Caco-2 (cell line): ENCODE measurements at places on chromosomes 5 and 9. TPM values are rescaled to one million over a fixed set of nuclear protein-coding genes. Genes with fewer than 3 reads are reported as not detected.

The PCDHGB4 gene
- 0.12 and 0.14 TPM in 2 replicates for total RNA-seq

The ARID3C gene
- not detected in 2 replicates for total RNA-seq

The LRRC19 gene
- total RNA-seq = not detected in 2 replicates

The ADAMTS6 gene
- total RNA-seq = 0.23 and 0.67 TPM in 2 replicates

The PCDHGA2 gene
- 0.20 and 0.23 TPM in 2 replicates for total RNA-seq

The GFI1B gene
- total RNA-seq = 0.79 and 1.3 TPM in 2 replicates

The TMEFF1 gene
- total RNA-seq = 2.7 and 4.2 TPM in 2 replicates

The OGN gene
- total RNA-seq = not detected in 2 replicates

The OR1J2 gene
- total RNA-seq = not detected in 2 replicates

The NR2F1-AS1 gene
- 0.32 TPM in 1 of 2 replicates, not detected in the other for total RNA-seq

The SHROOM1 gene
- 15.9 and 17.4 TPM in 2 replicates for total RNA-seq

The TTF1 gene
- total RNA-seq = 11.4 and 12.9 TPM in 2 replicates

The ALDH7A1 gene
- 192 and 204 TPM in 2 replicates for total RNA-seq

The FCN1 gene
- not detected in 2 replicates for total RNA-seq

The SYK gene
- total RNA-seq = 4.6 and 5.3 TPM in 2 replicates

The TIMD4 gene
- 1.7 and 2.0 TPM in 2 replicates for total RNA-seq

The PDLIM4 gene
- not detected in 2 replicates for total RNA-seq

The MSANTD3 gene
- 25.9 and 27.7 TPM in 2 replicates for total RNA-seq

The GABRA1 gene
- total RNA-seq = not detected in 2 replicates

The SPINK6 gene
- total RNA-seq = not detected in 2 replicates

The IL17B gene
- total RNA-seq = not detected in 2 replicates

The FBXO4 gene
- 8.1 and 9.7 TPM in 2 replicates for total RNA-seq

The ORM2 gene
- 45.5 and 46.0 TPM in 2 replicates for total RNA-seq

The DMRT1 gene
- total RNA-seq = 0.19 TPM in 1 of 2 replicates, not detected in the other

The CCL19 gene
- not detected in 2 replicates for total RNA-seq

The SLC22A4 gene
- 1.5 and 1.7 TPM in 2 replicates for total RNA-seq

The IL33 gene
- not detected in 2 replicates for total RNA-seq

The SNCB gene
- total RNA-seq = not detected in 2 replicates

The SMIM3 gene
- total RNA-seq = 19.2 and 19.4 TPM in 2 replicates

The KIF24 gene
- total RNA-seq = 3.9 and 4.4 TPM in 2 replicates

The CSF2 gene
- not detected in 2 replicates for total RNA-seq

The NFIB gene
- total RNA-seq = 0.44 and 0.61 TPM in 2 replicates

The SVEP1 gene
- total RNA-seq = 2.4 and 2.9 TPM in 2 replicates

The SPATA31A3 gene
- total RNA-seq = not detected in 2 replicates

The GARIN3 gene
- total RNA-seq = not detected in 2 replicates

The MARVELD2 gene
- 47.2 and 50.3 TPM in 2 replicates for total RNA-seq

The ANKRD31 gene
- 0.66 and 0.79 TPM in 2 replicates for total RNA-seq

The OR1Q1 gene
- not detected in 2 replicates for total RNA-seq

The TAF11L10 gene
- total RNA-seq = not detected in 2 replicates

The PPP2R2B gene
- 6.9 and 9.8 TPM in 2 replicates for total RNA-seq

The HTR4 gene
- not detected in 2 replicates for total RNA-seq

The TRMO gene
- total RNA-seq = 10.0 and 15.2 TPM in 2 replicates

The FBP1 gene
- total RNA-seq = 1.8 and 2.3 TPM in 2 replicates

The CBY3 gene
- total RNA-seq = 0.68 and 1.3 TPM in 2 replicates

The FGF1 gene
- total RNA-seq = not detected in 2 replicates

The SLCO6A1 gene
- not detected in 2 replicates for total RNA-seq

The ADAMTS12 gene
- total RNA-seq = 0.35 TPM in 1 of 2 replicates, not detected in the other

The GDF9 gene
- 0.59 and 0.81 TPM in 2 replicates for total RNA-seq

The FBXW5 gene
- total RNA-seq = 66.8 and 76.1 TPM in 2 replicates
